ENCODE measurements at places on chromosomes 7 and 10. TPM values are rescaled to one million over a fixed set of nuclear protein-coding genes. Genes with fewer than 3 reads are reported as not detected.

GRCh38 chr10:27569946-27570345 lies 65.8 kb downstream of the RAB18 start:
- no peak for DNase-seq

DNA sequence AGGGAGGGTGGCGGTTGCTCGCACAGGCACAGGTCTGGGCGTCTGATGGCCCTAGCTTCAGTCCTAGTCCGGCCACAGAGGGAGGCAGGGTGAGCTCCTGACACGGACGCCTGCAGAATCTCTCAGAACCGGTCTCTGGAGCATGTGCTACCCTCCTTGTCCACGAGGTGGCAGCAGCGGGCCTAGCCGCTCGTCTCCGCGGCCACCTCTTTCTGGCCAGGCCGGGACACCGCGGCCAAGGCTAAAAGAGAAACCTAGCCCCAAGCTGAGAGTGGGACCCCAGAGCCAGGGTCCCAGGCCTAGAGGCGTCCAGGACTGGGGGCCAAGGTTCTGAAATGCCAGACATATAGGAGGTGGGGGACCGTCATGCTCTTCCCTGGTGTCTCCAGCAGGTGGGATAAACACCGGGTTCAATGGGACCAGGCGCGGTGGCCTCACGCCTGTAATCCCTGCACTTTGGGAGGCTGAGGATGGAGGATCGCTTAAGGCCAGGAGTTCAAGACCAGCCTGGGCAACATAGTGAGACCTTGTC lies 3.2 kb upstream of the LAT2 start:
- peak; percentile 64 for DNase-seq

DNA sequence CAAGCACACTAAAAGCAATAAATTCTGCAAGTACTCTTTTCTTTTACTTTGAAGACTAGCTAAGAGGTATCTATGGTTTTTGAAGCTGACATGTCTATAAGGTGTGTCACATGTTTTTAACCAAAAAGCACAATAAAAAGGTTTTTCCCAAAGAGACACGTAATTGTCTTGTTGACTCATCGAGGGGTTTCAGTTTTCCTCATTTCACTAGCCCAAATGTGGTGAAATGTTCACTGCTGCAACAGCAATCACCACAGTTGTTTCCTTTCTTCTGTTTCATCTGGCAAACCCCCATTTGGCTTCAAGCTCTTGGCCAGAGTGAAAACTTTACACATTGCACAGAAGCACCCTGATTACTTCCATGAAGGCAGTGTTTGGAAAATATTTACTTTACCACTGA lies 3.8 kb upstream of the HOXA4 start:
- DNase-seq = no peak

TMEM139 gene
- total RNA-seq = 0.77 TPM

GRCh38 chr7:106480616-106481031 lies 180.3 kb downstream of the CCDC71L start:
- no peak for DNase-seq

GRCh38 chr7:32941681-32942414 lies 15.4 kb upstream of the FKBP9 start:
- no peak for DNase-seq

- no peak for DNase-seq
Measured at GRCh38 chr10:107418085-107418806, 253.7 kb upstream of the SORCS1 start.

Measured in T-helper 17 cell (primary cell).